Stimulated activated CD4-positive, alpha-beta T cell treated with anti-CD3 and anti-CD28 coated beads, Interleukin-15, amount 100 ng/mL, for 24 hours (primary cell): ENCODE measurements at places on chromosomes 7 and 10.
A peak's percentile ranks its signal among the peaks of the same experiment; 100 is the strongest.

DNA sequence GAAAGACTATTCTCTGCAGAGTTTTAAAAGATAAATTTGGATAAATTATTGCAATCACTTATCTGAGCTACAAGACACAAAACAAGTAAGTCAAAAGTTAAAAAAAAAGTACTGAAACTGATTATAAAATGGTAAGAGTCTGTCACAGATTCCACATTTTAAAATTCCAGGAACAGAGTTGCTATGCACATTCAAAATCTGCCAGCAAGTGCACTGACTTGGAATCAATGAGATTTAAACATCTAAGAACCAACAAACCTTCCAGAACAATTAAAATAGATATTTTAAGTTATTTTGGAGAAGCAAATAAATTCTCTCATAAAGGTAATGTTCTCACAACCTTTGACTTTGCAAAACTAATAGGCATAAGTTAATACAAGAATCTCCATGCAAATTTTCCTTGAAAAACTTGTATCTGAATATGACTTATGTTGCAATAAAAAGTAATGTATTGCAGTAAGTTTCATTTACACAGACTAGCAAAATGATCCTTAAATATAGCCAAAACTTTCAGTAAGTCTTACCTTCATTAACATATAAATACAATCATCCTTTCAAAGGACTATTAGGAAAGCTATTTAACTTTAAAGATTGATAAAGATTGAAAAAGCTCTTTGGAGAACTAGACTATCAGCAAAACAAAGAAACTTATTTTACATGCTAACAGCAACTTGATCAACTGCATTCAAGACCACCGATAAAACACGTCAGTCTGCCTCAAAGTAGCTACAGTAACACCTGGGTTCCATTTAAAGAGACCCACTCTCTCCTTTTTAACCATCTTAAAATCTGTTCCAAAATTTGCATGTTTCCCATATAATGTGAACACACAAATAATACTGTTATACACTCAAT, 4.4 kb downstream of the ETV1 start:
- no peak for DNase-seq

DNA sequence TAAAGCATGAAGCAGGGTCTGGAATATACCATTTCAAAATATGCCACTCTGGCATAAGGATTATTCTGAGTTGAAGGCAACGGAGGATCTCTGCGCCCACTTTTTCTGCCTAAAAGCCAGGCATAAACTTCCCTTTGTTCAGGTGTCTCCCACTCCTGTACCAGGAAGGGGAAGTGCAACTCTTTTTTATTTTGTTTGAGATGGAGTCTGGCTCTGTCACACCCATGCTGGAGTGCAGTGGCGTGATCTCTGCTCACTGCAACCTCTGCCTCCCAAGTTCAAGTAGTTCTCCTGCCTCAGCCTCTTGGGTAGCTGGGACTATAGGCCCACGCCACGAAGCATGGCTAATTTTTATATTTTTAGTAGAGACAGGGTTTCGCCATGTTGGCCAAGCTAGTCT, 18.2 kb downstream of the SVIL start:
- DNase-seq: no peak

DNA sequence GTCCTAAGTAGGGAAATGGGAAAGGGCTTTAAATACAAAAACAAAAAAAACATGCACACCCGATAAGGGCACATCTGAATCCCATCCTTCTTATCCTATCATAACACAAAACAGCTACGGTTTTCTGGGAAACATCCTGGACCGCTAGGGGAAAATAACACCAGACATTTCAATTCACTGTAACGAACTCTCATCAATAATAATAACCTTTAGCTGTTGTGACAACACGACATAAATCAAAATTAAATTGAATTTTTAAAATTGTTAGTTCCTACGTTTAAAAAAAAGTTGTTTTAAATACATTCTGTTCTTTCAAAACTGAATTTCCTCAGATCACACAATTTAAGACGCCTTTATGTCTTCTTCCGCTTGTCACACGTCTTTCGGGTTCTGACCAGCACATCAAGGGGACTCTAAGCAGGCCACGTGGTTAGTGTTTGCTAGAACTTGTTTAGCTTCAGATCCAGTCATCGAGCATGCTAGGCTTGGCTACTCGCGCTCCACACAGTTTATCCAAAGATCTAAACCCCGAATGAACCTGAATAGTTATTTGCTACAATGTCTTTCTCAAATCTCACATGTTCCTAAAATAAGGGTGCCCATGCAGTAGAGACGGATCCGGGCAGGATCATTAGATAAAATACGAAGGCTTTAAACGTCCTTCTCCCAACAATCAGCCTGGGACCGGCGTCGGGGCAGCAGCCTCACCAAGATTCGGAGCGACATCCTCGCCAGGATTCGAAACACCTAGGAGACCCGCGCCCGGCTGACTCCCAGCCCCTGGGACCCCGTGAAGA, 839 bp downstream of the IKZF5 start:
- DNase-seq: peak; percentile 60

- no peak for DNase-seq
Measured at GRCh38 chr7:2950578-2950977, 93.1 kb downstream of the CARD11 start.

DNA sequence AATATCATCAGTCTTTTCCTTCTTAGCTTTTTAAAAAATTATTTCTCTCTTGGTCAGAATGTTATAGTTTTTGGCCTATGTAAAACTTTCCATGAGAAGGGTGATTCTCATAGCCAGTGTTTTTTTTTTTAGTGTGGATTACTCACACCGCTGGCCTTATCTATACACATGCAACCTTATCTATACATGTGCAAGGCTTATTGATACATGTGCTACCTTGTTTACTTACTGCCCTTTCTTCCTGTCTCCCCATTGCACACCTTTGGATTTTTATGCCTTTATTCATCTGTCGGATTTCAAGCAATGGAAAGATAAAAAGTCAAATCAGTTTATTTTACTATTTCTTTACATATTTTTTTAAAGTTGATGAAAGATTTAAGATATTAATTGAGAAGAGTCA, 660.0 kb upstream of the FZD8 start:
- DNase-seq: no peak

DNA sequence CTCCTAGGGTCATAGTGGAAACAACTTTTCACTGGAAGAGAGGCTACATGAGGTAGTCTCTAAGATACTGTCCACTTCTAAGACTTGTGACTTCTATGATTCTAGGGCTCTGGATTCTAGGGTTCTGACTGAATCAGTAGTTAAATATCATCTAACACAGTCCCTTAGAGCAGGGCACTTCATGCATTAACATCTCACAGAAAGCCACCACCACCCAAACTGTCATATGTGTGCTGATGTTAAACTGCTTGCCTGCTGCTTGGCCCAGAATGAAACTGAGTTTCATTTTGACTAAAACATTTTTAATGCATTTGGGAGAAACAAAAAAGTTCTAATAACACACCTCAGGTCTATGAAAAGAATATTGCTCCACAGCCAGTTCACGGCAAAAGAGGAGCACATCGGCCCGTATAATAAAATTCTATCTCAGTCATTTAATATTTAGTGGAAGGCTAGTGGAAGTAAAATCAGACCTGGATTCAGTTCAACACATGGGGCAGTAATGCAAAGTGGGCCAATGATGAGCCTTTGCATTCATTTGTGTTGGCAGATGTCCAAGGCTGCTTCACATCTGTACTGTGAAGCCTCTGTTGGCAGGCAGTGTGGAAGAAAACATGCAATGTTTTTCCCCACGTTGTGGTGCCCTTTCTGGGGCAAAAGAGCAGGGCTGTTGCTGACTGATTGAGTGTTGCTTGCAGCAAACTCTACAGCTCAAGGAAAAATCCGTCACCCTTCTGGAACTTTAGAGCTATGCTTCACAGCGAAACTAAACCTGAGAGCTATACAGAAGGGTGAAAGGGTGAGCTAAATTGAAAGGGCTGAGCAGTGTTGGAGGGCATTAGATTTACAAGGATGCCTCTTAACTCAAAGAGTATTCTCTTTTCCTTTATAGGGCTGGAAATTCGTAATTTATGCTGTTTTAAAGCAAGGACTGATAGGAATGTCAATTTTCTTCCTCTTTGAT, 33.5 kb upstream of the AUTS2 start:
- DNase-seq: no peak

DNA sequence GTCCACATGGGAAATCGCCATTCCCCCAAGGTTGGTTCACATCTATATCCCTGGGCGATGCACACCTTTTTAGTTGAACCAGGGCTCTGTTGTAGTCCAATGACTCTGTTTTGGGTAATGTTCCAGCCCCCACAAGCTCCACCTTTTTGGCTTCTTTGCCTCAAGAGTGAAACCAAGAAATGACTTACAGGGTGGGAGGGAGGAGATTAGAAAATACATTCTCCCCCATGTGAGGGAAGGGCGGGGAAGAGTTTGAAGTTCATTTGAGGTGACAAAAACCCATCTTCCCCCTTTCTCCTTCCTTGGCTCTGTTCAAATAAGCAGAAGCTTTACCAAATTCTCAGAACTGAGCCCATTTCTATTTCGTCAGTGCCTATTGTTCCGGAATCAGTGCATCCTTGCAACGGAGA, 82.8 kb downstream of the GATA3 start:
- DNase-seq: peak; percentile 65

DNA sequence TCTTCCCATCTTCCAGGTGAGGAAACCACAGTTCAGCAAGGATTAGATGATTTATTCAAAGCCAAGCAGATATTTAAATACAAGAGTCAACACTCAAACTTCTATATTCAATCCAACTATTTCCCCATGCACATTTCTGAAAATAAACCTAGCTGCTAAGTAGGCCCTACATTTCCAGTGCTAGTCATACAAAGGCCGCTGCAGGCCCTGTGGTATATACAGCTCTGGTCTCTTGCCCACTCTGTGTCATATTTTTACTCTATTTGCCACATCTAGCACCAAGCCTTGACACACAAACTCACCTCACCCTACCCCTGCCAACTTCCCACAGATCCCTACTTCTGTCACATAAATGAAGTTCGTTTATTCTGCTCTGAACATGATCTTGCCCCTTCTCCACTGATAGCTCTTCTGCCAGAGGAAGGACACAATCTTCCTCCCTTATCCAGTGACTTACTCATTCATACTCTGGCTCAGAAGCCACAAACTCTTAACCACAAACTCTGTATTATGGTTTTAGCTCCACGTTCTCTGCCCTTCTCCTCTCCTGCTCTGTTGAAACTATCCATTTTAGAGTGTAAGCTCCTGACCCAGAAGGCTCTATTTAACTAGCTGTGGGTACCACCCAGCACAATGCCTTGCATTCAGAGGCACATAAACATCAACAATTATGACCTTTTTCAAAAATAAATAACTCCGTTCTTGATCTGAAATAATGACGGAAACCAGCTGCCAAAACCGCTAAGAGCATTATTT, 180.7 kb downstream of the CPEB3 start:
- DNase-seq: no peak

- DNase-seq: no peak
Measured at GRCh38 chr7:14988941-14989340, 86.4 kb upstream of the DGKB start.

DNA sequence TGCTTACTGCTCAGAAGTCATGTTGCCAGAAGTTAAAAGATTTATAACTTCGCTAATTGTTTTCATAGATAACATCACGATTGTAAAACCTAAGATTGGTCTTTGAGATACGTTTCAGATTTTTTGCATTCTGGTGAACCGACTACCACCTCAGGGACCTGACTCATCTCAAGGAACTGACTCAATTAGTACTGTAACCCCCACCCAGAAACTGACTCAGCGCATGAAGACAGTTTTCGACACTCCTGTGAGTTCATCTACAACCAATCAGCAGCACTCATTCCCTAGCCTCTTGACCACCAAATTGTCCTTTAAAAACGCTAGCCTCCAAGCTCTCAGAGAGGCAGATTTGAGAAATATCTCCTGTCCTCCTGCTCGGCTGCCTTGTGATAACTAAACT, 72.3 kb downstream of the ELMO1 start:
- peak; percentile 67 for DNase-seq

- no peak for DNase-seq
Measured at GRCh38 chr10:93074147-93074596, 479 bp downstream of the CYP26A1 start.

- no peak for DNase-seq
Measured at GRCh38 chr7:83486957-83487356, 162.0 kb downstream of the SEMA3E start.

- DNase-seq: no peak
Measured at GRCh38 chr10:97711640-97712572, 1.6 kb upstream of the MARVELD1 start.

GRCh38 chr10:105691811-105692210, 1050.7 kb downstream of the SORCS3 start:
- no peak for DNase-seq

DNA sequence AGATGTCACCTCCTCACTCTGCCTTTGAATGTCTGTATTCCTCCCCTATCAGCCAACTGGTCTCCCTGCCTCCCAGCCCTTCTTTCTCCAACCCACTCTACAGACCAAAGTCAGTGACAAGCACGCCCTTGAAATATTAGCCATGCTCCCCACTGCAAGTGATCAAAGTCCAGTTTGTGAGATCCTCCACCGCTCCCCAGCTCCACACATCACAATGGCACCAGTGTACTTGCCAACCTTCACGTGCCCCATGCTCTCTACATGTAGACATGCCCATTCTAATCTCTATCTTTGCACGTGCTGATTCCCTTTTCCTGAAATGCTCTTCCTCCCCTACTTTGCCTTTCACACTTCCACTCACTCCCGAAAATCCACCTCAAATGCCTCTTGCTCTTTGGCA, 150.9 kb downstream of the GRID1 start:
- no peak for DNase-seq

DNA sequence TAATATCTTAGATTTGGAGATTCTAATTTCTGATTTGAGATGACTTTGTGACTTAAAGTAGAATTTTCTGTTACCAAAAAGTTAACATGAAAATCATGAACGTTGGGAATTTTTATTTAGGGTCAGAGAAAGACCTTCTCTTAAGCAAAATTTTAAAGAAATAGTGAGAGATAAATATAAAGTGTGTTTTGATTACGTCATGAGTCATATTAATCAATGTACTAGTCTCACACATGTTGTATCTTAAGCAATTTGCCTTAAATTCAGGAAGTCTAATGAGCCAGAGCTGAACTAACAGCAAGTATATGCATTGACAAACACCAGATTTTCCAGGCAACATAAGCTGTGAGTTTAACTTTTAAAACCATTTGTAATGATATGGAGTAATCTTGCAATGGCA, 765.5 kb upstream of the SORCS1 start:
- DNase-seq: no peak

DNA sequence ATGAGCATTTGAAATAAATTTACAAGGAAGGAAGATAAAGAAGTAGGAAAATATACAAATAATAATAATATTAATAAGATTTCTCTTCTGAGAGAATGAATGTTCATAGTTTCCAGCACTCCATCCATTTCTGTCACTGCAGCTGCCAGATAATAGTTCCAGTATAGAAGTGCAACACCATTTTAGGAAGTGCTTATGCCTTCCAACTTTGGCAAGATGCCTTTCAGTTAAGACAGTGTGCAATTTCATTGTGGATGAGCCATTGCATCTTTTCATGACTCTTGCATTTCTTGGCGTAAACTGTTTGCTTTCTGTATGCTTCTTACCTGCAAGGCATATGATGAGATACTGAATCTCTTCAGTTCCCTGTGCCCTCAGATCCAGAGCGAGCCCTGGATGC, 185.0 kb downstream of the PDE1C start:
- no peak for DNase-seq

GRCh38 chr10:132482090-132482800, 55.3 kb upstream of the INPP5A start:
- DNase-seq: no peak
